Naive B cell (primary cell): ENCODE measurements at places on chromosomes 13 and 19. TPM values are rescaled to one million over a fixed set of nuclear protein-coding genes. Genes with fewer than 3 reads are reported as not detected.

- no peak for DNase-seq
Observed at GRCh38 chr13:21663197-21663596, 7.7 kb upstream of the FGF9 start.

NAPSA gene
- 0.92 TPM for polyA plus RNA-seq

ZNF541 gene
- not detected for polyA plus RNA-seq

- no peak for DNase-seq
Observed at GRCh38 chr13:88288326-88288725, 617.2 kb downstream of the SLITRK5 start.

DNA sequence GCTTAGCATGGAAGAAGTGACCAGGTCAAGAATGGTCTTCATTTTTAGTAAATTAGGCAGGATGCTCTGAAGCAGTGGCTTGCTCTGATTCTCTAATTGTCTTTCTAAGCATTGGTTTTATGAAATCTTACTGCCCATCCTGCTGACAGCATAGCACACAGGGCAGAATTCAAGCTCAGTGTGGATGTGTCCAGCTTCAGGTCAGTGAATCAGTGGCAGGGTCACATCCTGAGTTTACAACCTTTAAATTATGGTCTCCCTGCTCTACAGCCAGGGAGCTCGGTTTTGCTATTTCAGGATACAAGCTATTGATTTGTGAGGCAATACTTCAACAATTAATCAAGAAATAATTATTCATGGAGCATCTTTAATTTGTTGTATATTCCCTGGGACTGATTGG is 202.3 kb upstream of the RXFP2 start:
- no peak for DNase-seq

DNA sequence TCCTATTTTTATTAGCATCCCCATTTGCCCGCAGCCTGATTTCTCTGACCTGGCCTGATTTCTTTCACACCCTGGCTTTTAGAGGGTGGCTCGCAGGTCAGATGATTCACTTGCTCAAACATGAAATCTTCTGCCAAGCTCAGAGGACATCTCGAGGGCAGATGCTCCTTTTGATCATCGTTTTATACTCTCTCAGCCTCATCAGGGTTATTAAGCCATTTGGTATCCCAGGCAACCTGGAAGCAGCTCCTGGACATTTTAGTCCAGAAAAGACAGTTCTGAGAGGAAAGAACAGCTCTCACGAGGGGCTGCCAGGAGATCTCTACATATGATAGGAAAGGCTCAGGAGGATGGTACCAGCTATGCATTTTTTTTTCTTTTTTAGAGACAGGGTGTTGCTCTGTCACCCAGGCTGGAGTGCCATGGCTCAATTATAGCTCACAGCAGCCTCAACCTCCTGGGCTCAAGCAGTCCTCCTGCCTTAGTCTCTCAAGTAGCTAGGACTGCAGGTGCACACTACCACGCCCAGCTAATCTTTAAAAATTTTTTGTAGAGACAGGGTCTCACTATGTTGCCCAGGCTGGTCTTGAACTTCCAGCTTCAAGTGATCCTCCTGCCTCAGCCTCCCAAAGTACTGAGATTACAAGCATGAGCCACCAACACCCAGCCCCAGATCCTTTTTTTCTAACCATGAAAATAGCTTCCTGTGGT is 165.4 kb downstream of the KATNAL1 start:
- no peak for DNase-seq

FGF9 gene
- 0.23 TPM for polyA plus RNA-seq

GRCh38 chr13:33034882-33035520 is 18.8 kb downstream of the KL start:
- no peak for DNase-seq

LINGO3 gene
- polyA plus RNA-seq, result 45.0 TPM

STXBP2 gene
- 71.0 TPM for polyA plus RNA-seq

- DNase-seq, result no peak
Observed at GRCh38 chr13:114025714-114026431, 52.0 kb upstream of the C13orf46 start.

DNA sequence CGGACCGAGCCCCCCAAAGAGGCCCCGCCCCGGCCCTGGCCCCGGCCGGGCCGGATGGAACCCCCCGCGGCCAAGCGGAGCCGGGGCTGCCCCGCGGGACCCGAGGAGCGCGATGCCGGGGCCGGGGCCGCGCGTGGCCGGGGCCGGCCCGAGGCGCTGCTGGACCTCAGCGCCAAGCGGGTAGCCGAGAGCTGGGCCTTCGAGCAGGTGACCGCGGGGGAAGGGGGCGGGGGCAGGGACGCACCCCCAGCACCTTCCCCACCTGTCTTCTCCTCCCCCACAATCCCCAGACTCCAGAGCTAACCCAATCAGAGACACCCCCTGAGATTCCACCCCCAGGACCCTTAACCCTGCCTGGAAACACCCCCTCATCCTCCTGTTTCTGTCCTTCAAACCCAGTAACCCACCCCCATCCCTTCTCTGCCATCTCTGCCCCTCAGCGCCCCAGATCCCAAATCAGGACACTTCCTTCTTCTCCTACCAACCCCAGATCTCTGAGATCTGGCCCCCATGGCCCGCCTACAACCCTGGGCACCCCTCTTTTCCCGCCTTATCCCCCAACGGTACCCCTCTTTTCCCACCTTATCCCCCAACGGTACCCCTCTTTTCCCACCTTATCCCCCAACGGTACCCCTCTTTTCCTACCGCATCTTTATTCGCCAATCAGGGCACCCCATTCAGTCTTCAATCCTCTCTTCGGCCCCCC is 505 bp downstream of the ZSWIM4 start:
- DNase-seq, result no peak

DNA sequence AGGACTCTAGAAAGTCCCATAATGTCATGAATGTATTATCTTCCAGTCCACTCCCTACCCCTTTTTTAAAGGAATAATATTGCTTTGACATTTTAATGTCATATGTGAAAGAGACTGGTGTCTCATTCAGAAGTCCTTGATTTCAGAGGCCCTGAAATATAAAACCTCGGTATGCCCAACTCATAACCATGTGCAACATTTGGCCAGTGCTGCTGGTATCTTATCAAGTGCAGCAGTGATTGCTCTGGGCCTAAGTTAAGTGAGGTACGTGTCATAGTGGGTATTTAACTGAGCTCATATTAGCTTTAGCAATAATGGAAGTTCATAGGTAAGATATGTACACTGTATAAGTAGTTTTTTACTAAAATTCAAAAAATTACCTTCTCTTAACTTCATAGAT is 14.7 kb downstream of the TEX30 start:
- no peak for DNase-seq

DNA sequence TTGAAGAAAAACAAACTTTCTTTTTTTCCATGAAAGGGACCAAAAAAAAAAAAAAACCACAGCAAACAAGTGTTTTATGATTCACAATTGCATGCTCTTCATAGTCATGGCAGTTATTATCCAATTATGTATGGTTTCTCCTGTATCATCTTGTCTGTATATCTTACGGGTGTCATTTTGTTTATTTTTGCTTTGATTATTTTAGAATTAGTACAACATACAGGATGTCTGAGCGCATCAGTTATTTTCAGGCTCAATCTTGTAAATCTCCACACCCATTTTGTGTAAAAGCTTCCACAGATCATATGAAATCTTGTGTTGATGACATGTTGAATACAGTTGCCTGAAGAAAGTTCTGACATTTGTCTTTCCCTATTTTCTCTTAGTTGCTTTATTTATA is 280.3 kb downstream of the KLF5 start:
- DNase-seq, result no peak

CEACAM5 gene
- not detected for polyA plus RNA-seq

GRCh38 chr13:75353781-75354193 is 128.2 kb downstream of the TBC1D4 start:
- no peak for DNase-seq

GRCh38 chr19:18001777-18002345 is 6.1 kb upstream of the ARRDC2 start:
- DNase-seq, result no peak

DNA sequence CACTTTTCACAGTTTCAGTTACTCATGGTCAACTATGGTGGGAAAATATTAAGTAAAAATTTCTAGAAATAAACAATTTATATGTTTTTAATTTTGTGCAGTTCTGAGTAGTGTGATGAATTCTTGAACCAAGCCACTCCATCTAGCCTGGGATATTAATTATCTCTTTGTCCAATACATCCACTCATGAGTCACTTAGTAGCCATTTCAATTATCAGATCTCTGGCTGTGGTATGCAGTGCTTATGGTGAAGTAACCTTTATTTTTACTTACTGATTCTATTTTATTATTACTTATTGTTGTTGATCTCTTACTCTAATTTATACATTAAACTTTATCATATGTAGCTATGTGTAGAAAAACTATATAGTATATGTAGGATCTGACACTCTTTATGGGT is 128.9 kb upstream of the KLHL1 start:
- DNase-seq, result no peak

GRCh38 chr13:46385946-46386345 is 1.1 kb downstream of the RUBCNL start:
- no peak for DNase-seq

DNA sequence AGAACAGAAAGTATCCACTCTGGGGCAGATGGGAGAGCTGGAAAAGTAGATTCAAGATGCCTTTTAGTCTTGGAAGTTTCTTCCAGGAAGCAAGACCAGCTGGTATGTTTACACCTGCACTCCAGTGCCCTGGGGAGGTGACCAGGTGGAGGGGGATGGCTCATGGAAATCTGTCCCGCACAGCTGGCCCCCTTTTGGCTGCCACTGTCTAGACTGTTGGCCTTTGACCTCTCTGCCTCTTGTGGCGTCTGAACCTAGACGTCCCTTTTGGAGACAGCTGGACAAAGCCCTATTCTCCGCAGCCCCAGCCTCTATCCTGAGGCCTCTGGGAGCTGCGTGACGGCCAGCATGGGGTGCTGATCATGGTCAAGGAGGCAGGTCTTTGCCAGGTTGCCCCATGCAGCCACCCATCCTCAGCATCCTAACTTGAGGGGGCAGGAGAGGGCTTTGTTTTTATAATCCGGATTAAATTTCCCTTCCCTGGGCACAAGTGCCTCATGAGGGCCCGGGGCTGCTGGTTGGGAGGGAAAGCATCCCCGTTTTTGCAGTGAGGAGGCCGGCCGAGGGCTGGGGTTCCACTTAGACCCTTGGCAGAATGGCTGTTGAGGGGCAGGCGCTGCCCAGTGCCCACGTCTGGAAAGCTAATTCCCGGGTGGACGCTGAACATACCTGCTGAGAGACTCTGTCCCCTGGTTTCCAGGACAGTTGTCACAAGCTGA is 17.3 kb upstream of the GDF15 start:
- DNase-seq, result no peak

GYS1 gene
- 24.1 TPM for polyA plus RNA-seq

- DNase-seq, result no peak
Observed at GRCh38 chr13:110015253-110015652, 228.9 kb upstream of the IRS2 start.

C1QTNF9B gene
- polyA plus RNA-seq, result not detected

CAPN12 gene
- 19.6 TPM for polyA plus RNA-seq

- no peak for DNase-seq
Observed at GRCh38 chr13:30142486-30143211, 164.7 kb downstream of the KATNAL1 start.

SLC25A41 gene
- polyA plus RNA-seq, result not detected

DNA sequence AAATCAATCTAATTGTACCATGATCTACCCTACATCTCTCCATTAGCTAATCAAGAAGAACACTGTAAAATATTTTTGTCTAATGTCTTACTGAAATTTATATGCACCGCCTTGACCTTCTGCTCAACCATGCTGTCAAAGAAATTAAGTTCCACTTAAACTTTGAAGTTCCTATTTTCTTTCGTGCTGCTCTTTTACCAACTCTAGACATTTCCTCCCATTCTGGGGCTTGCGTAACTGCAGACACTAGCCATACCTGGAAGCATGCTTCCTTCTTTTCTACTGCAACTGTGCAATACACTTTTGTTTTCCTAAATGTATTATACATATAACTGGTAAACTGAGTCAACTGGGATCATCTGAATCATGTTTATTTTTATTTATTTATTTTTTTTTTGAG is 8.5 kb upstream of the UBE2L5 start:
- DNase-seq, result no peak

GRCh38 chr19:32830231-32831014 is 39.1 kb downstream of the SLC7A9 start:
- no peak for DNase-seq

GRCh38 chr19:54949412-54949811 is 2.1 kb upstream of the NLRP7 start:
- DNase-seq, result peak; percentile 18
